ENCODE measurements at places on chromosomes 4 and X.

GRCh38 chr4:18404642-18405041 is 383.1 kb upstream of the LCORL start:
- no peak for DNase-seq

GRCh38 chrX:124378643-124379042 is 32.3 kb downstream of the SH2D1A start:
- DNase-seq: no peak

GRCh38 chr4:39609454-39609931 is 29.2 kb downstream of the SMIM14 start:
- no peak for DNase-seq

GRCh38 chr4:157880761-157881160 is 292.1 kb downstream of the GASK1B start:
- no peak for DNase-seq

DNA sequence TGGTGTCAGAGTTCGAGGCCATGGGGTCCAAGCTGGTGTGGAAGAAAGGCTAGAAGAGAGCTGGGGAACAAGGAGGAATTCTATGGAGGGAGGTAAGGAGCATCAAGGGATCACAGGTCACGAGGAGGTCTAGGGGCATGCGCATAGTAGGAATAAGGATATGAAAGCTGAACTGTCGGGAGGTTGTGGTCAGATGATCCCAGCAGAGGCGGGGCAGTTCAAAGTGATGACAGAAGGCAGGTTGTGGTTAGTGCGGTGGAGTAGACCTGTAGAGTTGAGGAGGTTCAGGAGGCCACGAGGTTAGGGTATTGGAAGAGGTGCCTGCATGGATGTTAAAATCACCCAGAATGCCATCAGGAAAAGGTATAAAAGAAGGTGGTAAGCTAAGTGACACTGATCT is 156.3 kb downstream of the TMEM164 start:
- DNase-seq: no peak

- DNase-seq: no peak
These were observed 15.9 kb downstream of the RTL9 start for GRCh38 chrX:110374559-110374958.

- DNase-seq: peak; percentile 35
These were observed 680.3 kb upstream of the DIAPH2 start for GRCh38 chrX:96004386-96004785.

- DNase-seq: no peak
These were observed 1163.0 kb downstream of the RAPGEF2 start for GRCh38 chr4:160265836-160266235.

- peak; percentile 78 for DNase-seq
These were observed 151.8 kb downstream of the SLC7A11 start for GRCh38 chr4:138090150-138090917.

- DNase-seq: peak; percentile 86
These were observed 98.2 kb upstream of the ARSJ start for GRCh38 chr4:114077610-114078009.

DNA sequence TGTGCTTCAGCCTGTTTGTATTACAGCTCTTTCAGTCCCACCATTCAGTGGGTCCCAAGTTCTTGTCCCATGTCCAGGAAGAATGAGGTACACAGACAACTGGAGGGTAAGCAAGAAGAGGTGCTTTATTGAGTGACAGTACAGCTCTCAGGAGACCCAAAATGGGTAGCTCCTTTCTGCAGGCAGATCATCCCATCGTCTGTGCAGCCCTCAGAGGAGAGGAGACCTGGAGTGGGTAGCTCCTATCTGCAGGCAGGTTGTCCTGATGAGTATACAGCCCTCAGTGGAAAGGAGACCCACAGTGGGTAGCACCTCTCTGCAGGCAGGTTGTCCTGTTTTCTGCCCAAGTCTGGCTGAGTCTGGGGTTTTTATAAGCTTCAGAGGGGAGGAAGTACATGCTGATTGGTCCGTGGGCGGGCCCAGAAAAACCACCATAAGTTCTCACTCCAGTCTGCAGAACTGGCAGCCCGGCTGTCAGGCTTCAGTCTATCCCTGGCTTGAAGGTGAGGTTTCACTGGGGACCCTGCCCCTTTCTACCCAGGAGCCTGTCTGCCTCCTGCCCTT is 18.0 kb downstream of the GRK4 start:
- no peak for DNase-seq

DNA sequence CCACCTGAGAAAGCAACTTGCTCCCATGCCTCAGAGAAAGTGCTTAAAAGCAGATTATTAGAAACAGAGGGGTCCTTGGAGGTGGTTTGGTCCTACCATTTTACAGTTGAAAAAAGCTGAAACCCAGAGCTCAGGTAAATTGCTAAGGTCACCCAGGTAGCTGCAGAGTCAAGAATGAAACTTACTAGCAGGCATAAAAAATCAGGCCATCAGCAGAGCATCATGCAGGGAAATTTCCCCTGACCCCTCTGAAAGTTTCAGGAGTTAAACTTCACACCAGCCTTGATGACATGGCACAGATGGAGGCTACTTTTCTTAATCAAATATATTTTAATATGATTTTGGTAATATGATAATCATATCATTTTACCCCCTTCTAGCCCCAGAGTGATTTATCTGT is 70.3 kb downstream of the IRF2 start:
- no peak for DNase-seq

DNA sequence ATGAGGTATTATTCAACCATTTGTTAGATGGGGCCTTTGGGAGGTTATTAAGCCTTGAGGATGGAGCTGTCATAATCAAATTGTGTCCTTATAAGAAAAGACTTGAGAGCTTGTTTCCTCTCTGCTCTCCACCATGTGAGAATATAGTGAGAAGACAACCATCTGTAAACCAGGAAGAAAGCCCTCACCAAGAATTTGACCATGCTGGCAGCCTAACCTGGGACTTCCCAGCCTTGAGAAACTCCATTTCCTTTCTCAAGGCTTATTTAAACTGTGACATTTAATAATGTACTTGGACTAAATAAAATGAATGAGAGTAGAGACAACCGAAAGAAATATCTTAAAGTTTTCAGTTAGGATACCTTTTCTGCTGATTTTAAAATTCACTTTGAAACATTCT is 83.7 kb upstream of the GC start:
- DNase-seq: peak; percentile 1

DNA sequence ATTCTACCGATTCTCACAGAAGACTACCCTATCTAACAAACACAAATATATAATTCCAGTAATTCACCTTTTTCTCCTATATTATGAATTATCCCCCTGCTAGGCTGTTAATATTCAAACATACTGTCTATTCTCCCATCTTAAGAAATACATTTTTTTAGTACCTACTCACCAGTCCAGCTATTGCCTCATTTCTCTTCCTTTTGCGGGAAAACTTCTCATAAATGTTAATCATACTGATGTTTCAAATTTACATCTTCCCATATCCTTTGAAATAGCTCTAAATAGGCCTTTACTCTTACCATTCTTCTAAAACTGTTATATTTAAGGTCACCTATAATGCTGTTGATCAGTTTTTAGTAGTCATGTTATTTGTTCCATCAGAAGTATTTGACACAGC is 759.1 kb upstream of the SLIT2 start:
- peak; percentile 69 for DNase-seq

DNA sequence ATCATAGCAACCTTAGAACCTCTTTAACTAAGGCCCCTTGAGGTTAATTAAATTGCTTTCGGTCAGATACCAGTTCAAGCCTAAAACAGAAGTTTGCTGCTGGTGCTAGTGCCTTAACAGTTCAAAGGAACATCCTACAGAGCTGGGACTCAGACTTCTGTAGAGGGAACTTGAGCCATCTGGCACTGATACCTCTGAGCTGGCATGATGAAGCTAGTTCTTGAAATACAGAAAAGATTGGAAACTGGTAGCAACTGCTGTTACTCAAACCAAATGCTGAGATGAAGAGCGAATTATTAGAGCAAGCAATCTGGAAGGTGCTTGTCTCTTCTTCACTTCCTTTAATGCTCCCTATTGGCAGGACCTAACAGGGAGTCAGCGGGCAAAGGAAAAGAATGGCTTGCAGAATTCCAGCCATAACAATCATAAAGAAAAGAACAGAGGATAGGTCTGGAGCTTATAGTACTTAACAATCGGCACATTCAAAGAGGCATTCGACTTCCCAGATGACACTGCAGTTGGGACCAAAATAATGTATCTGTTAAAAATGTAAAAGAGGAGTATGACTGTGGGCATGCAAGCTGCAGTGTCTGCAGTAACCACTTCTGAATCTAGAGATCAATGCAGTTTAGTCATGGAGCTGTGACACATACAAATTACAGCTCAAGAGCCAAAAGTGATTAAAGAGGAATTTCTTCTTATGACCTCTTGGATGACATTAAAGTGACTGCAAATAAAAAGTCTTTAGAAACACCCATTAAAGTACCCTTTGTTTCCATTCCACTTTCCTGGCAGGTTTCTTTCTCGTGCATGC is 298.9 kb downstream of the PDGFC start:
- peak; percentile 16 for DNase-seq

- no peak for DNase-seq
These were observed 176.6 kb downstream of the NR3C2 start for GRCh38 chr4:148265627-148266026.

GRCh38 chrX:70201732-70202131 is 24.4 kb downstream of the DGAT2L6 start:
- no peak for DNase-seq

GRCh38 chrX:22526339-22526738 is 253.6 kb downstream of the CBLL2 start:
- peak; percentile 75 for DNase-seq

- DNase-seq: no peak
These were observed 140.0 kb downstream of the IDS start for GRCh38 chrX:149365061-149365460.

DNA sequence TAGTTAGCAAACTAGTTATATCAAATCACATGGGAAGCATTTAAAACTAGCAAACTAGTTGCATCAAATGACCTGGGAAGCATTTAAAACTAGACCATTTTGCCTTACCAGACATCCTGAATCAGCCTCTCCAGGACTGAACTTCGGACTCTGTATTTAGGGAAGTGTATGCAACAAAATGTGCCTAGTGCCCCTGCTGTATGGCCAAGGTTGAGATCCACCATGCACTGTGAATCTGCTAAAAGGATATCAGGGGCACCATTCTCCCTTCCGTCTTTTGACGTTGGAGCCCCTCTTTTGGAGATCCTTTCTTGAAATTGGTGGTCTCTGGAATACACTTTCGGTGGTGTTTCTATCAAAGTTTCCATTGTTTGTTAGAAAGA is 49.5 kb downstream of the CCNI start:
- DNase-seq: no peak

DNA sequence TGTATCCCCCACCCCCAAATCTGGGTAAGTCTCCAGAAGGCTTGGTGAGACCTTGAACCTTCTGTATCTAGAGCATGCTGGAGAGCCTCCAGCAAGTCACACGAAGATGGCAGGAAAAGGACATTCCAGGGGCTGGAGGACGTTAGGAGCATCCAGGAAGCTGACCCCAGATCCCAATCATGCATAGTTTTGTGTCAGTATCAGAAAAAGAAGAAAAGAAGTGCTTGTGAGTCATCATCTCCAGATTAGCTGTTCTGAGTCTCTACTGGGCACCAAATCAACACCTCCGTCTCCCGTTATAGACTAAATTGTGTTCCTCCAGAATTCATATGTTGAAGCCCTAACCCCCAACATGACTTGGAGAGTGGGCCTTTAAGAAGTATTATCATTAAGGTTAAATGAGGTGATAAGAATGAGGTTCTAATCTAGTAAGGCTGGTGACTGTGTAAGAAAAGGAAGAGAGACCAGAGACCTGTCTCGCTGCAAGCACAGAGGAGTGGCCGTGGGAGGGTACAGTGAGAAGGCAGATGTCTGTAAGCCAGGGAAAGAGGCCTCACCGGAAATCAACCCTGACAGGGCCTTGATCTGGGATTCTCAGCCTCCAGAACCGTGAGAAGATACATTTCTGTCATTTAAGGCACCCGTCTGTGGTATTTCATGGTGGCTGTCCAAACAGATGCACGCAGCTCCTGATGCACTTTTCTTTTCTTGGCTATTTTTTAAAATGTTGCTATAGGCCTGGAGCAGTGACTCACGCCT is 38.1 kb upstream of the CLDN24 start:
- DNase-seq: peak; percentile 63

DNA sequence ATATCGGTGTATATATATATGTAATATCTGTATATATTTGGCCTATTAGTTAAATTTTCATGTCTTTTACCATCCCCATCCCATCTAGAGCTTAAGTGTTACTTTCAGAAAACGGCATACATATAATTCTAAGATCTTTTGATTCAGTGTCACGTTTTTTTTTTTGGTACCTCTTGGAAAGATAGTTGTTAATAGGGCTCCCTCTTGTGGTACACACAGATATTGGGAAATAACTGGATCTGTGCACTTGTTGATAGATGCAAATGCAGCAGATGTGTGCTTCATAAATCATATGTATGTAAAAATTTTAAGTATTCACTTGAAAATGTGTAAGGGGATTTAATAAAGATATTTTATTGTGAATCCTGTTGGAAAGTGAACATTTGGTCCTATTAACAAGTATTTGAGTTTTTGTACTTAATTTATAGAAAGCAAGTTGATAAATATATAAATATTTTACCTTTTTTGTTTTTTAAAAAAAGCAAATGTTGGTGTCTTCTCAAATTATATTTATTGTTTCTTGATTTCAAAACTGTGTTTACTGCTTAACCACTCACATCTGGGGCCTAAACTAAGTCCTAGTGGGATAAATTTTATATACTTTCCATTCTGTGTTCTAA is 74.7 kb downstream of the PAQR3 start:
- peak; percentile 81 for DNase-seq

DNA sequence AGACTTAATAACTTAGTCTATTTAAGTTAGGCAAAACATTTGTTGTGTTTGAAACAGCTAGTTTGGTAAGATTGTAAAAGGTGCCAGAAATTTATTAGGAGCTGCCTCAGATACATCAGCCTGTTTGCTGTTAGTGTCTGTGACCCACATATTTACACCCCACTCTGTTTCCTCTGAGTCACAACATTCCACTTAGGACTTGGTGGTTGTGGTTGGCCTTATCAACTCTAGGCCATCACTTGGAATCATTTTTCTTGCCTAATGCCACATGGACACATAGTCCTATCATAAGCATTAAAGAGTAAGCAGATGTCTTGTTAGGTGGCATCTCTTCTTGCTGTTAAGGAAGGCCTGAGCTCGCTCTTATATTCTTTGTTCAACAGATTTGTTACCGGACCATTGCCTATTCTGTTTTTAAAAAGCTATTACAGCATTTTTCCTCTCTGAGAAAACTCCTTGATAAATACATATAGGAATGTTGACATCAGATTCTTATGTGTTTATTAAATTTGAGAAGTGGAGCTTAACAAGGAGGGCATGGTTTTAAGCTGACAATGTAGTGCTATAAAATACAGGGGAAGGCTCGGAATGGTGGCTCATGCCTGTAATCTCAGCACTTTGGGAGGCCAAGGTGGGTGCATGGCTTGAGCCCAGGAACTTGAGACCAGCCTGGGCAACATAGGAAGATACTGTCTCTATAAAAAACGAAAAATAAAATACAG is 51.2 kb upstream of the PGRMC2 start:
- peak; percentile 99 for DNase-seq

DNA sequence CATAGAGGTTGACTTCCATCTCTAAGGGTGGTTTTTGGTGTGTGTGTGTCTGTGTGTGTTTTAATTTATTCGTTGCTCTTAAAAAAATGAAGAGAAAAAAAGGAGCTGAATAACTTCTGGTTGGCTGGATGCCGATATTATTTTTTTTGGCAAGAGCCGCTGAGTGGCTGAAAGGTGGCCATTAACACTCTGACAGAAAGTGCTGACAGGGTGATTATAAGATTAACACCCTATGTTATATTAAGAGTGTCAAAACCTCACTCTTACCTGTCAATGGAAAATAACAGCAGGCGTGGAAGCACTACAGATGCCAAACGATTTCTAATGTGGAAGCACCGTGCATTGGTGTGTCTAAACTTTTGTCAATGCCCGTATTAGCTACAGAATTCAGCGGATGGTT is 622.5 kb downstream of the ANKRD50 start:
- no peak for DNase-seq

- DNase-seq: no peak
These were observed 541.3 kb downstream of the GBA3 start for GRCh38 chr4:23234018-23234417.
